Right atrium auricular region (tissue), 2 donors: ENCODE measurements at places on chromosomes 13 and 19. TPM values are rescaled to one million over a fixed set of nuclear protein-coding genes. Genes with fewer than 3 reads are reported as not detected.

- no peak overlapping the region for H3K4me3 ChIP-seq
- no peaks in the 10 kb centered on the region for H3K36me3 ChIP-seq
- H3K27me3 ChIP-seq, result peaks cover 4% of the 10 kb centered on the region
- H3K27ac ChIP-seq, result no peak overlapping the region
Observed at GRCh38 chr19:29285187-29285687, 72.3 kb upstream of the UQCRFS1 start.

- H3K4me1 ChIP-seq, result peaks cover 25% of the 10 kb centered on the region
- no peak overlapping the region for H3K27ac ChIP-seq
- H3K36me3 ChIP-seq, result no peaks in the 10 kb centered on the region
- no peak for DNase-seq
- peaks cover 2% of the 10 kb centered on the region for H3K27me3 ChIP-seq
Observed at GRCh38 chr19:8151767-8152035, 2.3 kb upstream of the FBN3 start.

DNA sequence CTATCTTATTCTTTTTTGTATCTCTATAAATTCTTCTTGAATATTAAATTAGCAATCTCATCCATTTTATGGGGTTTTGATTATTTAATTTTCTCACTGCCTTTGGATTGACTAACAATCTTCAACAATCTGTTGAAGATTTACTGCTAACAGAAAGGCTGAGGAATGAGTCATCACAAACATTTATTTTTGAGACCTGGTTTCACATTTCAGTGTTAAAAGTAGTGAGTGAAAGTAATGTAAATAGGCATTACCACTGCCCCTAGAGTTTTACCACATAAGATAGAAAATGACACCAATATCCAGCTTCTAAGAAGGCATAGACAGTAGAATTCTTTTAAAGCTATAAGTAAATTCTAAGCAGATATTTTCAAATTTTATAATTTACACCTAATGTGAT is 472.8 kb downstream of the OLFM4 start:
- H3K27me3 ChIP-seq, result no peaks in the 10 kb centered on the region
- no peak for DNase-seq
- H3K4me1 ChIP-seq, result no peaks in the 10 kb centered on the region
- no peak overlapping the region for H3K4me3 ChIP-seq
- no peak overlapping the region for H3K27ac ChIP-seq

GRCh38 chr13:45733361-45733760 is 31.2 kb downstream of the CBY2 start:
- H3K4me3 ChIP-seq, result no peak overlapping the region
- no peaks in the 10 kb centered on the region for H3K36me3 ChIP-seq
- DNase-seq, result no peak
- H3K27ac ChIP-seq, result no peak overlapping the region

DNA sequence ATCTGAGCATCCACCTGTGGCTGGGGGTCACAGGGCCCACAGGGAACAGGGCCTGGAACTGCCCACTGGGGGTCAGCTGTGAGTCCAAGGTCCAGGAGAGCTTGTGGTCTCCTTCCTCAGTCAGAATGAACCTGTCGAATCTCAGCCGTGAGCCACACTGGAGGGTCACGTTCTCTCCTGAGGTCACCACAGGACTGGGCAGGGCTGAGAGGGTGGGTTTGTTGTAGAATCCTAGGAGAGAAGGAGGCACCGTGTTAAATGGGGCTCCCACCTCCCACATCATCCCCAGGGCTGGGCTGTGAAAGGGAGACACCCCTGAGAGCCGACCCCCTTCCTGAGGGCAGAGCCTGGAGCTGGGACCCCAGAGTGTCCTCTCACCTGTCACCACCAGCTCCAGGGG is 1.5 kb downstream of the LILRA5 start:
- no peak for DNase-seq
- no peak overlapping the region for H3K4me3 ChIP-seq
- H3K4me1 ChIP-seq, result no peaks in the 10 kb centered on the region
- no peaks in the 10 kb centered on the region for H3K36me3 ChIP-seq
- no peaks in the 10 kb centered on the region for H3K27me3 ChIP-seq

DNA sequence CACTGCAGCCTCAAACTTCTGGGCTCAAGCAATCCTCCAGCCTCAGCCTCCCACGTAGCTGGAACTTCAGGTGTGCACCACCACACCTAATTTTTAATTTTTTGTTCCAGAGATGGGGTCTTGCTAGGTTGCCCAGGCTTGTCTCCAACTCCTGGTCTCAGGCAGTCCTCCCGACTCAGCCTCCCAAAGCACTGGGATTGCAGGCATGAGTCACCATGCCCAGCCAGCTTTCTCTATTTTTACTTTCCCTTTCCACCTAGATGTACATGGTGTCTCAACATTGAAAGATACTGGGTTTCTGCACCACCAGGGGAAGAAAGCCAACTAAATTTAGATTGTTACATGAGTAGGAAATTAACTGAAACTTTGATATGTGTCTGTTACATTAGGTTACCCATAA is 13.8 kb upstream of the ZNF846 start:
- no peak for DNase-seq
- no peaks in the 10 kb centered on the region for H3K36me3 ChIP-seq
- no peak overlapping the region for H3K4me3 ChIP-seq
- no peak overlapping the region for H3K27ac ChIP-seq
- no peaks in the 10 kb centered on the region for H3K27me3 ChIP-seq
- H3K4me1 ChIP-seq, result no peaks in the 10 kb centered on the region

- no peaks in the 10 kb centered on the region for H3K36me3 ChIP-seq
- no peak overlapping the region for H3K4me3 ChIP-seq
- H3K27me3 ChIP-seq, result no peaks in the 10 kb centered on the region
Observed at GRCh38 chr13:61036715-61037114, 378.9 kb downstream of the PCDH20 start.

DNA sequence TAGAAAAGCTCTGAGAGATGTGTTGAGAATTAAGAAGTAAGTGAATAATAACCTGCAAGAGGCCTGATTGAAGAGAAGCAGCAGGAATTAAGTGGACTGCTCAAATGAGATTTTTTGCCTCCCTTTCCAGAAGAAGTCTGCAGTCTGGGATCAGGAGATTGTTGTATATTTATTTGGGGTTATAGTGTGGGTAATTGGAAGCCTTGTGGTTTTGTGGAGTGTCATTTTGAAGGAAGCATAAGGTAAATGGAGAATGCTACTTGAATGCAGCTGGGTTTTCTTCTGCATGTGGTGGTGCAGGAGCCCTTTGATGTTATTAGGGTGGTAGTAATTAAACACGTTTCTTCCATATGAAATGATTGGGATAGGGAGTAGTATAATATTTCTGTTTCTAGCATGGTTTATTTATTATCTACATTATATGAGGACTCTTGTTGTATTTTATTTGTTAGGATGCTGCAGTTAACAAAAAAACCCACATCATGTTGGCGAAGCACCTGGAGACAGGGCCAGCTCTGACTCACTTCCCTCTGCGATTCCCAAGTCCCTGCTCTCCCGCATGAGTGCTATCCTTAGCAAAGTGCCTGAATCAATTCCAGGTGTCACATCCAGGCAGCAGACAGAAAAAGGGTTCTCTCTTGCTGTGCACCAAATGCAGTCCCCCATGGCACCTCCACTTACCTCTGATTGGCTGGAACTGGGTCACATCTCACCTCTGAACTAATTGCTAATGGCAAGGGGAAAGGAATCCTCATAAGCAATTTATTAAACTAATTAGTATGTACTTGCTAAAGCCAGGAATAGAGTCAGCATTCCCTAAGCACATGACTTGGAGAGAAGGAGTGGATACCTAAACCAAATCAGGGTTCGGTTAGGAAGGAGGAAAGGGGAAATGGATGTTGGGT is 54.8 kb downstream of the DGKH start:
- no peaks in the 10 kb centered on the region for H3K36me3 ChIP-seq
- no peaks in the 10 kb centered on the region for H3K27me3 ChIP-seq
- DNase-seq, result no peak
- no peak overlapping the region for H3K27ac ChIP-seq
- no peak overlapping the region for H3K4me3 ChIP-seq

GRCh38 chr19:855566-856120 is 3.5 kb downstream of the ELANE start:
- H3K4me3 ChIP-seq, result no peak overlapping the region
- peaks cover 19% of the 10 kb centered on the region for H3K4me1 ChIP-seq
- H3K27me3 ChIP-seq, result peaks cover 11% of the 10 kb centered on the region
- H3K36me3 ChIP-seq, result no peaks in the 10 kb centered on the region

GRCh38 chr13:30615481-30615865 is 2.2 kb upstream of the USPL1 start:
- H3K4me1 ChIP-seq, result no peaks in the 10 kb centered on the region
- H3K36me3 ChIP-seq, result no peaks in the 10 kb centered on the region
- peak overlapping the region; percentile 100 for H3K27ac ChIP-seq
- H3K4me3 ChIP-seq, result peak overlapping the region; percentile 77
- no peak for DNase-seq
- H3K27me3 ChIP-seq, result no peaks in the 10 kb centered on the region

GRCh38 chr19:22052644-22053013 is 345 bp downstream of the ZNF257 start:
- no peak overlapping the region for H3K27ac ChIP-seq
- DNase-seq, result no peak
- H3K27me3 ChIP-seq, result no peaks in the 10 kb centered on the region
- peak overlapping the region; percentile 82 for H3K4me3 ChIP-seq

DNA sequence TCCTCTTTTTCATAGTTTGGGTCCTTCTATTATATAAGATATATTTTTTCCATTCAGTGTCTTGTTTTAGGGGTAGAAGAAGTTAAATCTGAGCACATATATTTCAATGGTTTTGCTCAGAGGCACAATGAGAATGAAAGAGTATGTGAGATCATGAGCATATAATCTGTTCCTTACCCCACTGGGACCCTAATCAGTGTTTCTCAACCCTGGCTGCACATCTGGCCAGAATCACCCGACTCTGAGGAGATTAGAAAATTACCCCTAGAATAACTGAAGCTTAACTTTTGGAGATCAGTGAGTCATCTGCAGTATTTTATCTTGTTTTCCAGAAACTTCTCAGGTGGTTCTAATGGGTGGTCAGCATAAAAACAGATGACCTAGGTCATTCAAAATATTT is 782 bp downstream of the CYSLTR2 start:
- no peaks in the 10 kb centered on the region for H3K36me3 ChIP-seq
- peak overlapping the region; percentile 26 for H3K4me3 ChIP-seq
- peak overlapping the region; percentile 44 for H3K27ac ChIP-seq
- no peaks in the 10 kb centered on the region for H3K27me3 ChIP-seq

DNA sequence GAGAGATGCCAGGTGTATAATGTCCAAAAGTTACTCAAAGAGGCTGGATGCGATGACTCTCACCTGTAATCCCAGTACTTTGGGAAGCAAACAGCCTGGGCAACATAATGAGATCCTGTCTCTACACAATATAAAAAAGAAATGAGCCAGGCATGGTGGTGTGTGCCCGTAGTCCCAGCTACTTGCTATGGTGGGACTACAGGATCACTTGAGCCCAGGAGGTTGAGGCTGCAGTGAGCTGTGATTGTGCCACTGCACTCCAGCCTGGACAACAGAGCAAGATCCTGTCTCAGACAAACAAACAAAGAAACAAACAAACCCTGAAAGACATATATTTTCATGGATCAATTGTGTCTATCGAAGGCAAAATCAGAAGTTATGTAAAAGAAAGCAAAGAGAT is 54.3 kb upstream of the CYP2B6 start:
- no peak overlapping the region for H3K27ac ChIP-seq
- H3K4me3 ChIP-seq, result no peak overlapping the region
- no peaks in the 10 kb centered on the region for H3K36me3 ChIP-seq
- DNase-seq, result no peak
- no peaks in the 10 kb centered on the region for H3K4me1 ChIP-seq
- no peaks in the 10 kb centered on the region for H3K27me3 ChIP-seq

- H3K4me1 ChIP-seq, result no peaks in the 10 kb centered on the region
- no peaks in the 10 kb centered on the region for H3K36me3 ChIP-seq
- no peak overlapping the region for H3K27ac ChIP-seq
Observed at GRCh38 chr13:72122661-72123255, 255.8 kb upstream of the DACH1 start.

DNA sequence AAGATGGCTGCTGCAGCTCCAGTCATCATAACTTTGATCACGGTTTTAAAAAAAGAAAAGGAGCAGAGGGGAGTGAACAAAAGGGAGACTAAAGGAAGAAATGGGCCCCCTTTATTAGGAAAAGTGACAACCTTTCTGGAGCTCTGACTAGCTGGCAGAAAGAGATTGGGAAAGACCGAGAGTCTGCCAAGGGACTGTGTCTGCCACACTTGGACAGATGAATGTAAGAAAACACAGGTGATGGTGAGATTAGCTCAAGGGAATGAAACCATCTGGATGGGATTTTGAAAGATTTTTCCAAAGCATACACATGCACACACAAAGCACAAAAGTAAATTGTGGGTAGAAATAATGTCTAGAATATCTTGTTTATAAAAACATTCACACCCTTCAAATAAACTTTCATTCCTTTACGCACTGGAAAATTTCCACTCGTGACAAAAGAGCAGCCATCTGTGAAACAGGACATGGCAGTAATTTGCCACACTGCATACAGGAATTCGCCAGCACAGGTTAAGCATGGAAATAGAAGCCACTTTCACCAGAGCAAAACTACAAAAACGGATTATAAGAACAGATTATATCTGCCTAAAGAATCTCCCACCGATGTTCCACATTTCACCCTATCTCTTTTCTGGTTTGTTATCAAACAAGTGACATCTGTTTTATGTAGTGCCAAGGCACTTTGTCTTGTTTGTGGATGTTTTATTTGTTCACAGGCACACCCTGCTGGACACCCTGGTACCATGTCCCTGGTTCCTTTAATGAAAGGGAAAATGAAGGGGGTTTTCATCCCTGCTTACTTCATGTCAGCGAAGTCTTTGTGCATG is 819.5 kb downstream of the DIAPH3 start:
- no peak for DNase-seq
- H3K36me3 ChIP-seq, result no peaks in the 10 kb centered on the region
- no peak overlapping the region for H3K4me3 ChIP-seq
- H3K27me3 ChIP-seq, result no peaks in the 10 kb centered on the region

GRCh38 chr13:46051968-46052318 is 603 bp downstream of the ZC3H13 start:
- H3K27me3 ChIP-seq, result no peaks in the 10 kb centered on the region
- DNase-seq, result no peak
- H3K27ac ChIP-seq, result peak overlapping the region; percentile 96
- H3K4me1 ChIP-seq, result no peaks in the 10 kb centered on the region
- H3K4me3 ChIP-seq, result peak overlapping the region; percentile 95
- no peaks in the 10 kb centered on the region for H3K36me3 ChIP-seq

GRCh38 chr13:66553391-66553790 is 676.7 kb downstream of the PCDH9 start:
- no peak for DNase-seq
- no peak overlapping the region for H3K4me3 ChIP-seq
- H3K27me3 ChIP-seq, result no peaks in the 10 kb centered on the region

CEACAM20 gene
- not detected for total RNA-seq

HSPB6 gene
- total RNA-seq, result 104 TPM

NKPD1 gene
- 0.22 TPM for total RNA-seq

ZNF296 gene
- total RNA-seq, result 0.43 TPM

CD37 gene
- total RNA-seq, result 12.1 TPM

FOSB gene
- total RNA-seq, result 17.8 TPM

PTH2 gene
- not detected for total RNA-seq

ADAMTSL5 gene
- 14.5 TPM for total RNA-seq

ERICH4 gene
- total RNA-seq, result not detected

F10 gene
- 21.9 TPM for total RNA-seq

IGFL1 gene
- not detected for total RNA-seq

MCF2L gene
- 17.1 TPM for total RNA-seq

FUT6 gene
- not detected for total RNA-seq
